Effector CD4-positive, alpha-beta T cell (primary cell): ENCODE measurements at places on chromosomes 1 and 21.

DNA sequence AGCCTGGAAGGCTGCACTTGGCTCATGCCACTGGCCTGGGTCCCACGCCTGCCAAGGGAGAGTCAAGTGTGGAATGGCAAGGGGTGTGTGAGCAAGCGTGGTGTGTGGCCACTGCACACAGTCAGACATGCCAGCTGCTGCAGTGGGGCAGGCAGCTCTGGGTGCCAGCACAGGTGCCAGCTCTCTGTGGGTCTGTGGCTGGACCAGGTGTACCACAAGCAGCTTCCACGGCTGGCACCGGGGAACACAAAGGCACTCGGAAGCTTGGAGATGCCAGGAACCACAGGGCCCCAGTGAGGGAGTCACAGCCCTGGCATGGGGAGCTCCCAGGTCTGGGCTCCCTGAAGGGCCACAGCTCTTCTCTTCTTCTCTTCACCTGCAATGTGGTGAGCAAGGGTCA is 34.8 kb downstream of the ACTL8 start:
- DNase-seq, result no peak

- DNase-seq, result no peak
These were observed 55.0 kb downstream of the PLXNA2 start for GRCh38 chr1:208189183-208189582.

GRCh38 chr1:117213046-117213445 is 2.3 kb upstream of the VTCN1 start:
- DNase-seq, result no peak

DNA sequence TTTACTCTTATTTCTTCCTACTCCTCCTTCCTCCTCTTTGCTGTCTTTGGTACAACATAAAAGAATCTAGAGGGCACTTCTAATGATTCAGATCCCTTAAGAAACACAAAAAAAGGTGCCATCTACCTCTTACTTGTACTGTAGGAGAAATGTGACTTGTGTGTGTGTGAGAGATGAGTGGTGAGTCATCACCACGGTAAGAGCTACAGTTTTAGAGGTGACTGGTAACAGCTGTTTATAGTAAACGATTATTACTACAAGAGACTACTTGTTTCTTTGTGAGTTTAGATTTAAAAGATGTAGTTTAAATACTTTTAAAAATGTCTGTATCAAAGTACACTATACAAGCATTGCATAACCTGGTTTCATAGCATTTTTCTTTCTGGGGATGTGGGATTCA is 40.4 kb downstream of the SLC35D1 start:
- DNase-seq, result no peak

- no peak for DNase-seq
These were observed 42.3 kb downstream of the DPT start for GRCh38 chr1:168686666-168687065.

DNA sequence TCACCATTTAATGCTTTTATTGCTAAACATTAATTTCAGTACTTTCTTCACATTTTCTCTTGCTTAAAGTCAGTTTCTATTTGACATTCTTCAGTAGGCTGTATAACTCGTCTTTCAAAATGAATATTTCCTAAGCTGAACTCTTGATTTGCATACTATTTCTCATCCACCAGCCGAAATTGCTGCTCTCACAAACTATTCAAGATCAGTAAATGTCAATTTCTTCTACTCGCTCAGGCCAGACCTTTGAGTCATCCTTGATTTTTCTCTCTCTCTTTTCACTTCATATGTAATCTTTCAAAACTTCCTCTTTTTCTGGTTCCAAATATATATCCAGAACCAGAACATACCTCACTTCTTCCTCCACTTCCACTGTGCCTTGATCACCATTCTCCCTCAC is 990.0 kb downstream of the KCNT2 start:
- no peak for DNase-seq

DNA sequence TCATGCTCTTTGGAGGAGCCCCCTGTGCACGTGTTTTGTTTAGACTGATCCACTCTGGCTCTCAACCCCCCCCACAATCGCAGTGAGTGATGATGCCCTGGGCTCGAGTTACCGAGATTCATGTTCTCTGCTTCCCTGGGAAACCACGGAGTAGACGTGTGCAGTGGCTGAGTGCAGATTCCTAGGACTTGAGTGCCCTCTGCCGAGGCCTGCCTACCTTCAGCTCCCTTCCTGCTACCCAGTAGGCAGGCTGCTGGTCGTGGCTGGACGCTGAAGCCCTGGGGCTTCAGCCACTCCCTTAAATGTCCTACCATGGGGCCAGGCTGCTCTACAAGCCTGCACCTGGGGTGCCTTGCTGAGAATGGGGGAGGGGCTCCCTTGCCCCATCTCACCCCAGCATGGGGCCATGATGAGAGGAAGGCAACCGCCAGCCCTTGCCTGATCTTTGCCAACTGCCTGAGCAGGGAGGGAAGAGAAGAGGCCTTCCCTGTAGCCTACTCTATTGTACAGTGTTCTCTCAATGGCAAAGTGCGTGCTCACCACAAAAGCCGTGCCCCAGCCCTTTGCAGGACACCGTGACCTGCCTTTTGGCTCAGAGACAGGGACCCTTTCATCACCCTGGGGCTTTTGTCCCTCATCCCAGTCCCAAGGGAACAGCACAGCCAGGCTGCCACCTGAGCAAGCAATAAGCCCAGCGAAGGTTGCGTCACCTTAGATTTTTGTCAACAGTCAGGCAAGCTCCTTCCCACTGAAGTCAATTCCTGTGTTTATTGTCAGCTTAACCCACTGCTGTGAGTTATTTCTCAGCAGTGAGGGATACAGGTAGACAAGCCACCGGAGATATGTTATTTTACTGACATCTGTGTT is 4.1 kb upstream of the GRIK3 start:
- DNase-seq, result no peak

GRCh38 chr1:80181418-80181817 is 1174.9 kb upstream of the ADGRL4 start:
- DNase-seq, result no peak

GRCh38 chr1:209593747-209594146 is 10.2 kb downstream of the CAMK1G start:
- no peak for DNase-seq

- DNase-seq, result no peak
These were observed 256.7 kb downstream of the COL11A1 start for GRCh38 chr1:102851616-102852015.

GRCh38 chr1:76583235-76583868 is 283.9 kb upstream of the ST6GALNAC5 start:
- no peak for DNase-seq

GRCh38 chr1:14262637-14263036 is 335.8 kb upstream of the KAZN start:
- DNase-seq, result no peak

- DNase-seq, result no peak
These were observed 125.6 kb upstream of the LMO4 start for GRCh38 chr1:87202922-87203655.

GRCh38 chr1:62012095-62012494 is 182.6 kb upstream of the L1TD1 start:
- no peak for DNase-seq

GRCh38 chr1:114609826-114610225 is 28.4 kb upstream of the BCAS2 start:
- DNase-seq, result no peak

DNA sequence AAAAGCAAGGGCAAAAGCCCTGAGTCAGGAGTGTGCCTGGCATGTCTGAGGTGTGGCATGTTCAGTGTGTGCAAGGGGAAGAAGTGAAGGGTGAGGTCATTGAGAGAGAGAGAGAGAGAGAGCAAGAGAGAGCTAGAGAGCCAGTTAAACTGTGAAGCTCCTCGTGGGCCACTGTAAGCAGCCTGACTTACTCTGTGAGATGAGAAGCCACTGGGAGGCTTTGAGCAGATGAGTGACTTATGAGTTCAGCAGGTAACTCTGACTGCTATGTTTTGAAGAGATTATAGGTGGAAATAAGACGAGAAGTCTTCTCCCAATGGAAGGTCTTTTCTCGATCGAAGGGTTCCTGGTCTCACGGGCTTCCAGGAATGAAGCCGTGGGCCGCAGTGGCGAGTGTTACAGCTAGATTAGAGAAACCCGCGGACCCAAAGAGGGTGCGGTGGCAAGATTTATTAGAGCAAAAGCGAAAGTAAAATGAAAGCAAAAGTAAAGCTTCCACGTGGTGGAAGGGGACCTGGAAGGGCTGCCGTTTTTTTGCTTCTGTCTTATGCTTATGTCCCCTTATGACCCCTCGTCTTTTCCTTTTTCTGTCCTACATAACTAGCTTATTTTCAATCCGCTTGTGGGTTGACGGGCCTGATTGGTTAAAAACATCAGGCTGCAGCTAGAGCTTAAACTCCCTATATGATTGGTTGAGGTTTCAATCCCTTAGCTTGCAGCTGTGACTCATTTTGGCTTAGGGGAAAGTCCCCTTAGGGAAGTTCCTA is 323.1 kb upstream of the FAM78B start:
- DNase-seq, result peak; percentile 6

GRCh38 chr1:109295712-109296415 is 10.9 kb downstream of the MYBPHL start:
- DNase-seq, result no peak

GRCh38 chr1:171753685-171754352 is 12.0 kb upstream of the VAMP4 start:
- DNase-seq, result no peak

- DNase-seq, result no peak
These were observed 2.2 kb upstream of the HENMT1 start for GRCh38 chr1:108663074-108663473.

DNA sequence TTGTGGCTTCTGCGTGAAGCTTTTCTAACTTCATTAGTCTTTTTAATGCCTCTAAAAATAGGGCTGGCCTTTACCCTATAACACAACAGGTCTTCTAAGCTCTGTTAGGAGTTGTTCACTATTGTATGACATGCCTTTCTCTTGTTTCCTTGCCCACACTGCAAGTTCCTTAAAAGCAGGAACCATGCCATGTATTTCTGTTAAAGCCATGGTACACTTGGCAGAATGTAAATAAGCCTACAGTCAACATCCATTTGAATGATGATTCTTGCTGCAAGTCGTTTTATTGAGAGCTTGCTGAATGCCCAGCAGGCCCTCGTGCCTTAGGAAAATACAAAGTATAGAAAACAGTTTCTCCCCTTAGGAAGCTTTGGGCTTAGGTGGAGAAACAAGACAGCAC is 214.6 kb downstream of the DUSP10 start:
- DNase-seq, result no peak

GRCh38 chr1:229657993-229658755 is 32.1 kb downstream of the URB2 start:
- no peak for DNase-seq

DNA sequence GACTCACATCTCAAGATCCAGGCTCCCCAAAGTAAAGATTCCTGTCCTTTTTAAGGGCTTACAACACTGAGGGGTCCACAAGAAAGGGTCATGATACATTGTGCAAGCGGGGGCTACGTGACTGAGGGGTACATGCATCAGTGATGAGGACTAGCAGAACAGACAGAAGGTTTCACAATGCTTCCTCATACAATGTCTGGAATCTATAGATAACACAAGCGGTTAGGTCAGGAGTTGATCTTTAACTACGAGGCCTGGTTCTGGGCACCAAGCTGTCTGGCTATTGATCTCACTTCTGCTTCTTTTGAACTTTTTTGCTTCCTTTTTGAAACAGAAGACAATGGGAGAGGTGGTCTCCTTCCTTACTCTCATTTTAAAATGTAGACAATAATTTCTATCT is 718.6 kb downstream of the AMY1C start:
- no peak for DNase-seq

DNA sequence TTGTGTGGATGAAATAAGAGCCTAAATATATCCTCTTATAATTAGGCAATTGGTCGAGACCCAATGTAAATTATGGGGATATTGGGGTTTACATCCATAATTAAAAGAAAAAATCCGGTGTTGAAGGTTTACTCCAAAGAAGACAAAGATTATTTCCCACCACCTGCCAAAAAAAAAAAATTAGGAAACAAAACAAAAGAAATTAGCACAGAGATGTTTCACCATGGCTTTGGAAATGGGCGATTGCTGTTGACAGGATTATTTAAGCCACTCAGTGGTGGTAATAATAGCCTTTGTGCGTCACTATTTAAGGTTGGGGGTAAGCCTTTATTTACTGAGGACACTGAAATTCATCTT is 585 bp upstream of the GLRX2 start:
- DNase-seq, result no peak

DNA sequence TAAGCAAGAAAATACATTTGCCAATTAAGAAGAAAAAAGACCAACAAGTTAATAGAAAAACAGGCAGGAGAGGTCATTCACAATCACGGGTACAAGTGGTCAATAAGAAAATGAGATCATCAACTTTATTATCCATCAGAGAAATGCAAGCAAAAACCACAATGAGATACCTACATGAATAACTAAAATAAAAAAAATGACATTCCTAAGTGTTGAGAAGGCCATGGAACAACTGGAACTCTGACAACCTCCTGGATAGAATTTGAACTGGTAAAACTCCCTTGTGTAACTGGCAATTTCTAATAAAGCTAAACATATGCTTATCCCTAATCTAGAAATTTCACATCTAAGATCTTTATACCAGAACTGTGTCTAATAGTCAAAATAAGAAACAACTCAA is 135.4 kb upstream of the BACE2 start:
- no peak for DNase-seq

DNA sequence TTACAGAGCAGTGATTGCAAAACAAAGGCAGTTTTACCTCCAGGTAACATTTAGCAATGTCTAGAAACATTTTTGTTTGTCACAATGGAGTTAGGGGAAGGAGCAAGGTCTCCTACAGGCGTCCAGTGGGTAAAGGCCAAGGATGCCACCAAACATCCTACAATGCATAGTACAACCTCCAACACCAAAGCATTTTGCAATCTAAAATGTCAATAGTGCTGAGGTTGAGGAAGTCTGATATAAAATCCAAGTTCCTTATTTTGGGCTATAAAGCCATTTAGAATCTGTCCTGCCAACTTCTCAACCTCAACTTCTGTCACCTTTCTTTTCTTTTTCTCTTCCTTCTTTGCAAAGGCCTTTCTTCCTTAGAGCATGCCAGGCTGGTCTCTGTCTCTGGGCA is 111.2 kb downstream of the FASLG start:
- no peak for DNase-seq
